ENCODE measurements at places on chromosomes 2 and 18.

DNA sequence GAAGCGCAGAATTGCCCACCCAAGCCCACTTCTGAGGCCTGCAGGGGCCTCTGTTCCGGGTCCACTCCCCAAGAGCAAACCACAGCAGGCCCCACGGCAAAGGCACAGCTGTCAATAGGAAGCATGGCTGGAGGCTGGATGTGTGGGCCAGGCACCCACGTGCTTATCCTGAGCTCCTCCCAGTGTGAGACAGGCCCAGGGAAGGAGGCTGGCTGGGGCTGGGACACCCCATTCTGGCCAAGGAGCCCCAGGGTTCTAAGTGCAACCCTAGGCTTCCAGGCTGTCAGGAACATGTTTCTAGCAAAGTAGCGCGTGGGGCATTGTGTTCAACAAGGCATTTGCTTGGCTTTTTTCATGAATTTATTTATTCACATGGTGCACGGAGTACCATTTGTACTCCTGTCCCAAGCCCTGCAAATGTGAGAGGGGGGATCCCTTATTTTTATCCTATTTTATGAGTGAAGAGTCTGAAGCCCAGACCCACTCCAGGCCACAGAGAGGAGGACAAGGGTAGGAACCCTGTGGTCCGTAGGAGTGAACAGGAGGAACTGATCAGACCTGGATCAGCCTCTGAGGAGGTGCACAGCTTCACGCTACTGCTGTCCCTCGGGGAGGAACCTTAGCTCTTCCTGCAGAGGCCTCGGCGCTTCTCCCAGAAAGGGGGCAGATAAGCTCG, 6.1 kb upstream of the RAB17 start:
- no peak for DNase-seq

GRCh38 chr2:9164112-9164608, 42.5 kb upstream of the ASAP2 start:
- no peak for DNase-seq

- no peak for DNase-seq
Observed at GRCh38 chr2:2635025-2635528, 304.0 kb upstream of the MYT1L start.

GRCh38 chr2:189409131-189409530, 32.1 kb upstream of the WDR75 start:
- no peak for DNase-seq

DNA sequence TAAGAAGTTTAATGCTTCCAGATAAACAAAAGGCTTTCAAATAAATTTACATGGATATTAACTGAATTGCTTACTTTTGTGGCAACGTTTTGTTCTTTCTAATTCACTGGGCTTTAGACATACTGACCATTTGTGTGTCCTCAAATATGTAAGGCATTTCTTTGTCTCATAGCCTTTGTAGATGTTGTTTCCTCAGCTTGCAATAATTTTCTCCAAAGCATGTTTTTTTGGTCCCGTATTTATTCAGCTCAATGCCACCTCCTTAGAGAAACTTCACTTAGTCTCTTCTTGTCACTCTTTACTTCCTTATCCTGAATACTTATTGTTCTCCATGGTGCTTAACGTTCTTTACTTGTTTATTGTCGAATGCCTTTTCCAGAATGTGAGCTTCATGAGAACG, 98.5 kb downstream of the NUP35 start:
- DNase-seq, result no peak

DNA sequence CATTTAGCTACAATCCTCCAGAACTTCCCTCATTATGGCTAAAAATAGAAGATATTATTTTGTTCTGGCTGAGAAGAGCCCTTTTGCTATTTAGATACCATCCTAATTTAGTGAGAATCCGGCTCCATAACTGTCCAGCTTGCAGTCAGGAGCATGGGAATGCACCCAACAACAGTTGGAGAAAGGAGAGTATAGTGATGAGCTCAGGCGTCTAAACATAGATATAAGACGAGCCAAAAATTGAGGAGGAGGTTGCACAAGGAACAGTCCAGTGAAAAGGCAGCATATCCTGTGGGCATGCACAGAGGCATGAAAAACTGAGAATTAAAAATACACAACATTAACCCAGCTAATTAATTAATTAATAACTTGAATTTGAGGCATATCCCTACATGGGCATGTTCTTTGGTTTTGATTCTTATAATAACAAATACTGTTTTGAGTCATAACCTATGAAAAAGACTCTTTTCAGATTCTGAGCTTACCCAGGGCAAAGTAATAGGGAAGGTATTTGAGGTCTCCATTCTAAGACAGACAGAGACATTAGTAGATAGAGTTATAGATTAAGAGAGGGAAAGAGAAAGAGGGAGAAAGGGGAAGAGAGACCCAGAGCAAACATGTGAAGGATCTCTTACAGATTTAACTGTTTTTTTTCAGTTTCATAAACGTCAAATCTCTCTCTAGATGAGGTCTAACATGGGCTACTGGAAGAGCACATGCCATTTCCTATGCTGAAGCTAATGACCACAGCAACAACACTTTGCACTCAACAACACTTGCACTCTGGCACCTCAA, 311.2 kb downstream of the OSR1 start:
- DNase-seq, result no peak

All from AML-193 (cell line).